ENCODE measurements at places on chromosomes 5 and 9.

DNA sequence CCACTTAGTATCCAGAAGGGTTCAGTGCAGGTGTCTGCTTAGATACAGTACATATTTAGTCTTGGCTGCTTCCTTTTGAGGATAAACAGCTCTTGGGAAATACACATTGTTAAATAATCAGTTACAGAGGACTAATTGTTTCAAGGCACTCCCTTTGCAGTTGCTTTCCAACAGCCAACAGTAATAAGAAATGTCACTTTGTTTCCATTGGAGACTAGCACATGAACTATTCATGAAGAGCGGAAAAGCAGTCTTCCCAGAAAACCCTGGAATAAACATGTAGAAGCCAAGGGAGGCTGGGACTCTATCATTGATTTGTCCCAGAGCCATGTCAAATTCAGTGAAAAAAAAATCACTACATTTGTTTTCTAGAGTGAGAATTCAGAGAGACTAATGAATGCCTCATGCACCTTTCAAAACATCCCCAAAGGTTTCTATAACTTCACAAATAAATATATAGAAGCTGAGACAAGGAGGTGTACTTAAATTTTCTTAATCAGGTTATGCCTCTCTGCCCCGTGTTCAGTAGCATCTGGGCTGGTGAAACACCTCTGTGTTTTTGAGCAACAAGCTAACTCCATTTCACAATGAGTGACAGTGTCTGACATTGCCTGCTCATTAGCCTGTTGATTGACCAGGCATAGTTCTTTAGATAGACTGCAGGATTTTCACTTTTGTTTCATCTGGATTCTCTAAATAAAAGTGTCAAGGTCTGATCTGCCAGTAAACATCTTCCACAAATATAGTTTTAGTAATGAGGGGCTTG, 271.5 kb downstream of the ARRDC3 start:
- no peak for DNase-seq

DNA sequence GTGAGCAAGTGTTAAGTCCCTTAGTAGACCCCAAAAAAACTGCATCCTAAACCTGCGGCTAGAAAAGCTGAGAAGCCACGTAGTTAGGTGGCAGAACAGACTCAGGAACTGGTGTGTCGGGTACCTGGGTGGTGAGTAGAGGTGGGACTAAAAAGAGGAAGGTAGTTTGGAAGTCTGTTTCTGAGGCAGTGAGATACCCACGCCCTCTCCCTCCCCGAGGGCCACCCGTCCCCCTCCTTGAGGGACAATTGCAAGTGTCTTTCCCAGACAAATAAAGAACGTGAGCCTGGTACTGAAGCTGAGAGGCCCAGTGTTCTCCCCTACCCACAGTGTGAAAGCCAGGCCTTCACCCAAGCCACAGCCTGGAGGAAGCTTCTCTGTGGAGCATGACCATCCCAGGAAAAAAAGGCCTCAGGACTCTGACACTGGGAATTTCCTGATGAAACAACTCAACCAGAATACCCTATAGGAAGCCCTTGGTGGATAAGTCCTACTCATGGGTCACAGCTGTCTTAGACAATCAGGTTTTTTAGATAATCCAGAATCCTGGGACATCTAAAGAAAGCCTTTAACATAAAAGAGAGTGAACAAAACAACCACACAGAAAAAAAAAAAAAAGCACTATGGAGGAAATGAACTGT, 7.0 kb upstream of the CD74 start:
- DNase-seq, result no peak

- DNase-seq, result no peak
Observed at GRCh38 chr5:89232139-89232603, 349.2 kb upstream of the MEF2C start.

DNA sequence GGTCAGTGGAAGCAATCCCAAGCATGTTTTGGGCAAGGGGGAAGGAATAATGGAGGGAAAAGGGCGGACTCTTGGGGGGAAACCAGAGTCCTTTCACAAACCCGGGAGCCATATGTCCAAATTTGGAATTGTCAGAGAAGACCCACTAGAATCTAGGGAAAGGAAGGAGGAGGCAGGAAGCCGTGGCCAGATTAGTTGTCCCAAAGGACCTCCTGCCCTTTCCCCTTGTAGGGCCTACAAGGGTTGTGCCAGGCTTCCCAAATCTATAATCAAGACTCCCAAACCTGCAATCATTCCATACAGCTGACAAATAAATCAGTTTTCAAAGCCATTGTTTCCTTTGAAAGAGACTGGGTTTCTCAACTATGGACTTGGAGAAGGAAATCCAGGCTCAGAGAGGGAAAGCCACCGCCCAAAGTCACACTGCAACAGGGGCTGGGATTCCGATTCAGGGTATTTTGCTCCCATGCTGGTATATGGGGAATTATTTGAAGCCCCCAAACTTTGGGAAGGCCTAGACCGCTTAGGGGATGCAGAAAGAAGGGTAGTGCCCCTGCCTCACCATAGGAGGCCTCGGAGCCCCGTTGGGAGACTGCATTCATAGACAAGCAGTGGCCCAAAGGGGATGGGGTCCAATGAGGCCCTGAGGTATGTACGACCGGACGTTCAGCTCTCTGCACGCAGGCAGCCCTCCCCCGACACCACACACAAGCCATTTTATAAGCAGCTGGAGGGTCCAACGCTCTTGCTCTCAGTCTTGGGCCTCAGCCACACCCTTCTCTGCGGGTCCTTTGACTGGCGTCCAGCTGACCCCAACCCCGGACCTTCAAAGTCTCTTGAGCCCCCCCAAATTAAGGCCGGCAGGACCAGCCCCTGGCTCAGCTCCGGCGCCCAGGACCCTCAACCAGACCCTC, 815 bp downstream of the ANXA6 start:
- DNase-seq, result peak; percentile 47

GRCh38 chr5:95519151-95519550, 35.6 kb downstream of the SKIC3 start:
- no peak for DNase-seq

- DNase-seq, result no peak
Observed at GRCh38 chr9:76657265-76657664, 107.0 kb upstream of the PCA3 start.

DNA sequence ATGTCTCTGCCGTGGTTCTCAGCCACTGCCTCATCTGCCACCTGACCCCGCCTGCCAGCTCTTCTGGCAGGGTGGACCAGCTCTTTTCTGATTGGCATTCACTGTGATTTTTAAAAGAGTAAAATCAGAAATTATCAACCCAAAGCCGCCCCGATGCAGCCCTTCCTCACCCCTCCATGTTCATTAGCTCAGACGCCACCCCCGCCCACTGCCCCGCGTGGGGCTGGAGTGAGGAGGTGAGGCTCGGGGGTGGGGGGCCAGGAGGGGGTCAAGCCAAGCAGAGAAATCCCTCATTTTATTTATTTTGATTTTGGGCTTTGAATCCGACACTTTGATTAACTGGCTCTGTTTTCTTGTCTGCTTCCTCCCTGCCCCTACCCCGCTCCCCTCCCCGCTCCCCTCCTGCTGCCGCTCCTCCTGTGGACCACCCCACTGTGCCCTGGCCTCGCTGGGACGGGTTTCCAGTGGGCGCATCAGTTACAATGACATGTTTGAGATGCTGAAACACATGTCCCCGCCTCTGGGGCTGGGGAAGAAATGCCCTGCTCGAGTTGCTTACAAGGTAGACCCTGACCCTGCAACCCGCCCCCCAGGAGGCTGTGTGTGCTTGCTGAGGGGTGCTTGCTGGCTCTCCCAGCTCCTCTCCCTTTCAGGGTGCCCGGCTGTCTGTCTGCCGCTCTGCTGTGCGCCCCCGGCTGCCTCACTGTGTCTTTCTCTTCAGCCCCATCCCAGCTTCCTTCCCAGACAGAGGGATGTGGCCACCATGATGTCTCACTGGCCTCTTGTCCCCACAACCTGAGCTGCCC, 224.9 kb downstream of the CACNA1B start:
- DNase-seq, result no peak

- no peak for DNase-seq
Observed at GRCh38 chr9:14561929-14562405, 131.3 kb downstream of the ZDHHC21 start.

DNA sequence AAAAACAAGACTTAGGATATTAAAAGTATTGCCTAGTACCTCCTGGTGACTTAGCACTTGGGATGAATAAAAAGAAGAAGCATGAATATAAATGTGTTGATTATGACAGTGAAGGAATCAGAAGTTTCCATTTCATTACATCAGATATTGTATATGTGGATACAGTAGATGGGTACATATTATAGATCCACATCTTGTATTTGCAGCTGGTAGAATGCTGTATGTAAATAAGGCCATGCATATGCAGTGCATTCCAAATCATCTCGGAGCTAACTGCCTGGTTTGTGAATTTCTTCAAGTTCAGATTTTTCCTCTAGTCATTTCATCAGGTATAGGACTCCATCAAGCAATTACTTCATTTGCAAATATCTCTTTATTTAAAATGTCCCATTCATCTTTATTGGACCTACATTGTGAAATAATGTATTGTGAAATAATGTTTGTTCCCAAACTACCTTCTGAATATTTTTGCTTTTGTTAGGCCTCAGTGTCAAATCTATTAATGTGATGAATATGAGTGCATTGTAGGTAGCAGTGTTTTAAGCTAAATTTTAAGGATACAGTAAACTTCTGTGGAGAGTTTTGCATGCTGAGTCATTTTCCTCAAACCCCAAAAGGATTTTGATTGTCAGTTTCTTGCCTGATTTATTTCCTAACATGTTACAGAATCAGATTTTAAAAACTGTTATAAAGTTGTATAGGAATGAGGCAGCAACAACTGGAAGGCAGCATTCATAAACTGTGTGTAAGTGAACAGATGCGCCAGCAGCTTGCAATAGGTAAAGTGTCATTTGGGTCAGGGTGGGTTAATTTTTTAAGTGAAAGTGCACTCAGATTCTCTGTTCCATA, 370.8 kb upstream of the RIOK2 start:
- DNase-seq, result no peak

- DNase-seq, result no peak
Observed at GRCh38 chr5:122984425-122984824, 52.1 kb downstream of the PPIC start.

GRCh38 chr9:121813519-121814210, 162.2 kb downstream of the DAB2IP start:
- no peak for DNase-seq

DNA sequence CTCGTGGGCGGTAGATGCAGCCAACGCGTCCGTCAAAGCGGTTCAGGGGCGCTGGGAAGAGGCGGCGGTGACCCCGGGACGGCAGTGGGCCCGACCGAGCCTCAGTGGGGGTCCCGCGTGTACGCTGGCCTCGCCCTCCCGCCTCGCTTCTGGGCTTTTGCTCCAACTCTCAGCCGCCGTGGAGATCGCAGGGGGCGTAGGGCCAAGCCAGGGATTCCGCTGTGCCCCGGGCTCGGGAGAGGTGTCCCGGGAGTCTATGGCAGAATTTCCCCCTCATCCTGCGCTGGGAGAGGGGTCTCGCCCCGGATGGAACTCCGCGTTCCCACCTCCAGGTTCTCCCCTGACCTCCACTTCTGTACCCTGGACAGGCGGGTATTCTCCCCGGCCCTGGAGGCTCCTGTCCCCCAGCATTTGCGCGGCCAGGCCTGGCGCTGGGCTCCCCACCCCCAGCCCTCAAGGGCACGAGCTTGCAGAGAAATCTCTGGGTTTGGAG, 131.9 kb downstream of the MRPL36 start:
- DNase-seq, result no peak

DNA sequence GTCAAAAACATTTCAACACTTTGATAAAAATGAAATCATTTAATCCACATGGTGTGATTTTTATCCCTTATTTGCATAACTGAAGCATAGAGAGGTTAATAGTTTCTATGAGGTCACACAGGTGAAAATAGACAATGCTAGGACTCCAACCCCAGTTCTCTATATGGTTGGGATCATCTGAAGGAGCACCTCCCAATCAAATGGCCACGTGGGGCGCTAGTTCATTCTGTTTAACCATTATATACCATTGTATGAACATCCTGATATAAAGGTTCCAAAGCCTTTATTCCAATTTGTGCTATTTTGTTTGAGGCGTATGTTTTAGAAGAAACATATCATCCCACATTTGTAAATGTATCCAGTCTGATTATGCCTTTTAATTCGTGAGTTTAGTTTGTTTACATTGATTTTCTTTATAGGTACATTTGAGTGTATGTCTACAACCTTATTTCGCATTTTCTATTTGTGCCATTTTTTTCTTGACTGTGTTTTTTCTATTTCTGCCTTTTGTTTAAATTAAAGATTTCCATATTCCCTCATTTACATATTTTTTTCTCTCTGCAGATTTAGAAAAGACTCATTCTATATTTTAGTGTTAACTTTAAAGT, 1092.0 kb downstream of the MAT2B start:
- peak; percentile 2 for DNase-seq

GRCh38 chr5:38757451-38758245, 88.2 kb upstream of the OSMR start:
- DNase-seq, result no peak

GRCh38 chr5:59091965-59092364, 509.1 kb downstream of the RAB3C start:
- no peak for DNase-seq

DNA sequence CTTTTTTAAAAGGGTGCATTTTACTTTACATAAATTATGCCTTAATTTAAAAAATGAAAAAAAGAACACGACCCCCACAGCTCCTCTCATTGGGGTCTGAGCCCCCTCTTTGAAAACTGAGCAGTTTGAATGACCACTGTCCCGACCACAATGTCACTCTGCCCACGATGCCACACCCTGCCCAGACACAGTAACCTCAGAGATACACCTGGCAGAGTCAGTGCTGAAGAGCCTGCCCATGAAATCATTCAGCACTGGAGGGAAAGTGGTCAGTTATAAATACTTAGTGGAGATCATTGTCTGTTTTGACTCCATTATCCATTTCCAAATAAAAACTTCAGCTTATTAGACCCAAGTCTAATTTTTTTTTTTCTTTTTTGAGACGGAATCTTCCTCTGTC, 49.3 kb downstream of the DNAJC21 start:
- DNase-seq, result no peak

DNA sequence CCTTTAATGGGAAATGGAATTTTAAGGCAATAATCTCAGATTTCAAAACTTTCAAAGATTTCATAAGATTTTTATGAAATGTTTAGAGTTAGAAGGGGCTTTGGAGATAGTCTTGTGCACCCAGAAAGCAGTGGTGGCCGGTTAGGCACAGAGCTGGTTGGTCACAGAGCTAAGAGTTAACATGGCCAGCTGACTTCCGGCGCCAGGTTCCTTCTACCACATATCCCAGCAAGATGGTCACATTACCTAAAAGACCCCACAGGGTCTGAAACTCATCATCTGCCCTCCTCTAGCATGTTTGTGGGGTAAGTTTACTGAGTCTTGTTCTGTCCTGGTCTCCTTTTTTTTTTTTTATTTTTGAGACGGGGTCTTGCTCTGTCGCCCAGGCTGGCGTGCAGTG, 19.3 kb downstream of the QRFP start:
- no peak for DNase-seq

GRCh38 chr5:95986937-95987520, 25.4 kb upstream of the ELL2 start:
- DNase-seq, result no peak

DNA sequence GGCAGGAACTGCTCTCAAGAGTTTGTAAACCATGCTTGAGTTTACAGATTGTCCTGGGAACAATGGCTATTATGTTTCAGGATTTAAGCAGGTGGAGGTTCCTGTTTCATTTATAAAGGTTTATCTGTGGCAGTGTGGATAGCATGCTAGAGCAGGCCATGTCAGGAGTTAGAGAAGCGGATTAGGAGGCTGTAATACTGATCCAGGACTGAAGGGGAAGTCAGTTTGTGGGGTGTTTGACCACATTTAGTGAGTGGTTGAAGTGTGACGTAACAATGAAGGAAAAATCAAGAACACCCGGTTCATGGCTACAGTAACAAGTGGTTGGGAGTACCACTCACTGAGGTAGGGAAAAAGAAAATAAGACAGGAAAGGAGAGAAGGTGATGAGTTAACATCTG, 299.0 kb downstream of the TLR4 start:
- no peak for DNase-seq

GRCh38 chr5:10673017-10673389, 88.0 kb downstream of the DAP start:
- no peak for DNase-seq

Measured in stimulated activated CD4-positive, alpha-beta T cell treated with anti-CD3 and anti-CD28 coated beads, Interleukin-15, amount 100 ng/mL, for 24 hours (primary cell).